ENCODE measurements at places on chromosomes 1 and 21. TPM values are rescaled to one million over a fixed set of nuclear protein-coding genes. Genes with fewer than 3 reads are reported as not detected.

HTR6 gene
- total RNA-seq, result 0.18 TPM

CTXND2 gene
- not detected for total RNA-seq

SELP gene
- not detected for total RNA-seq

SLC2A5 gene
- 0.50 TPM for total RNA-seq
